SK-MEL-5 (cell line): ENCODE measurements at places on chromosomes 4 and X. TPM values are rescaled to one million over a fixed set of nuclear protein-coding genes. Genes with fewer than 3 reads are reported as not detected.

Gene CT45A2
- not detected in 2 replicates for total RNA-seq

Gene CT45A1
- 2.4 and 2.8 TPM in 2 replicates for total RNA-seq

Gene TTC29
- total RNA-seq: not detected in 2 replicates

Gene RAB41
- total RNA-seq: not detected in 2 replicates

Gene SHISA3
- total RNA-seq: not detected in 2 replicates

Gene ARMCX5
- 26.1 and 29.3 TPM in 2 replicates for total RNA-seq

Gene LINC00632
- 3.1 and 3.9 TPM in 2 replicates for total RNA-seq

Gene POLN
- total RNA-seq: 0.61 and 0.85 TPM in 2 replicates

Gene RGN
- total RNA-seq: 0.29 TPM in 2 replicates

Gene CXCL10
- total RNA-seq: not detected in 2 replicates

Gene MAGED4
- total RNA-seq: 3.5 and 22.5 TPM in 2 replicates

Gene STARD8
- 0.34 and 0.48 TPM in 2 replicates for total RNA-seq

Gene CHST7
- 2.9 TPM in 2 replicates for total RNA-seq

Gene SETD7
- 21.3 and 21.5 TPM in 2 replicates for total RNA-seq

Gene GLOD5
- total RNA-seq: not detected in 2 replicates

Gene GK2
- not detected in 2 replicates for total RNA-seq

Gene GYPB
- total RNA-seq: not detected in 2 replicates

Gene STBD1
- total RNA-seq: 0.29 and 1.2 TPM in 2 replicates

Gene ZDHHC15
- total RNA-seq: 0.16 TPM in 1 of 2 replicates, not detected in the other

Gene GPRASP2
- total RNA-seq: 6.7 and 10.4 TPM in 2 replicates

Gene BEX1
- total RNA-seq: 5.4 and 7.2 TPM in 2 replicates

Gene MAGEB17
- total RNA-seq: 0.40 TPM in 1 of 2 replicates, not detected in the other

Gene COL4A6
- not detected in 2 replicates for total RNA-seq

Gene VEGFC
- total RNA-seq: 6.4 and 7.1 TPM in 2 replicates

Gene NR0B1
- total RNA-seq: 1.5 and 2.0 TPM in 2 replicates

Gene ARX
- 0.24 and 0.56 TPM in 2 replicates for total RNA-seq

Gene APLN
- 0.05 and 0.34 TPM in 2 replicates for total RNA-seq

Gene SEC24D
- total RNA-seq: 10.3 and 12.1 TPM in 2 replicates

Gene KLHL4
- 0.19 TPM in 1 of 2 replicates, not detected in the other for total RNA-seq

Gene CHRDL1
- total RNA-seq: 0.08 and 0.18 TPM in 2 replicates

Gene UVSSA
- total RNA-seq: 6.0 and 7.3 TPM in 2 replicates

Gene C4orf51
- total RNA-seq: not detected in 2 replicates

Gene FHL1
- 15.8 and 16.2 TPM in 2 replicates for total RNA-seq

Gene RAPGEF2
- 27.5 and 28.3 TPM in 2 replicates for total RNA-seq

Gene TBX22
- 0.37 TPM in 1 of 2 replicates, not detected in the other for total RNA-seq
